ENCODE measurements at places on chromosomes 7 and 10.

GRCh38 chr7:87027900-87028299 is 31.6 kb downstream of the ELAPOR2 start:
- no peak for DNase-seq

DNA sequence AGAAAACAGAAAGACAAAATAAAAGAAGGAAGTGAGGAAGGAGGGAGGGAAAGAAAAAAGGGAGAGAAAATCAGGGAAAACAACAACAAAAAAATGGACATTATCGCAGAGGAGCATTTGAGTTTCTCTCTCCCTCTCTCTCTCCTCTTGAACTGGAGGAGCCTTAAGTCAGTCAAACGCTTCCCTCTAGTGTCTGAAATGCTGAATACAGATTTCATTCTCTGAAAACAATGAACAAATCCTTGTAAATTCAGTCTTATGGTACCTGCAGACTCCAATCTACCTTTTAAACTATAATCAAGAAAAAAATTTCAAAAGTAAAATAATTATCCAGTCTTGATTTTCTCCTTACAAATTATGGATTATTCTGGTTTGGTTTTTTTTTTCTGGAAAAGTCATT is 89.2 kb upstream of the PFKP start:
- peak; percentile 34 for DNase-seq

- no peak for DNase-seq
These were observed 349.8 kb downstream of the PHTF2 start for GRCh38 chr7:78148166-78148894.

DNA sequence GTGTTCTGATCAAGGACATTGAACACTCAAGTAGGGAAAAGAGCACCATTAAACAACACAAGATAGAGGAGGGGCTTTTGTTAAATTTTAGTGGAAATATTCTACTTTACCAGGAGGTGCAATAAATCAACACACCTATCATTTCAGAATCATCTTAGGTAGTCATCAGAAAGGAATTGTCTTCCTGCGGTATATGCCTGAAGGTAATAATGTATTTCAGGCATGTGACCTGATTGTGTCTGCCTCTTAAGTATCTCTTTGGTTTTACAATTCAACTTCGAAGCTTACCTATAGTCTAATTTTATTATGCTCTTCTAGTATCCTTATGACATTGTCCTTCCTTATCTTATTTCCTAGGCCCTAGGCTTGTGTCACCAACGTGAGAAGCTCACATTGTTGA is 58.6 kb upstream of the LAMB4 start:
- no peak for DNase-seq

- no peak for DNase-seq
These were observed 100.1 kb downstream of the DNAJB6 start for GRCh38 chr7:157436763-157437480.

- no peak for DNase-seq
These were observed 157.9 kb upstream of the GRM3 start for GRCh38 chr7:86485827-86486226.

- DNase-seq: peak; percentile 56
These were observed 87.3 kb upstream of the INSIG1 start for GRCh38 chr7:155210356-155210755.

- DNase-seq: no peak
These were observed 51.3 kb downstream of the CLEC2L start for GRCh38 chr7:139574618-139575337.

DNA sequence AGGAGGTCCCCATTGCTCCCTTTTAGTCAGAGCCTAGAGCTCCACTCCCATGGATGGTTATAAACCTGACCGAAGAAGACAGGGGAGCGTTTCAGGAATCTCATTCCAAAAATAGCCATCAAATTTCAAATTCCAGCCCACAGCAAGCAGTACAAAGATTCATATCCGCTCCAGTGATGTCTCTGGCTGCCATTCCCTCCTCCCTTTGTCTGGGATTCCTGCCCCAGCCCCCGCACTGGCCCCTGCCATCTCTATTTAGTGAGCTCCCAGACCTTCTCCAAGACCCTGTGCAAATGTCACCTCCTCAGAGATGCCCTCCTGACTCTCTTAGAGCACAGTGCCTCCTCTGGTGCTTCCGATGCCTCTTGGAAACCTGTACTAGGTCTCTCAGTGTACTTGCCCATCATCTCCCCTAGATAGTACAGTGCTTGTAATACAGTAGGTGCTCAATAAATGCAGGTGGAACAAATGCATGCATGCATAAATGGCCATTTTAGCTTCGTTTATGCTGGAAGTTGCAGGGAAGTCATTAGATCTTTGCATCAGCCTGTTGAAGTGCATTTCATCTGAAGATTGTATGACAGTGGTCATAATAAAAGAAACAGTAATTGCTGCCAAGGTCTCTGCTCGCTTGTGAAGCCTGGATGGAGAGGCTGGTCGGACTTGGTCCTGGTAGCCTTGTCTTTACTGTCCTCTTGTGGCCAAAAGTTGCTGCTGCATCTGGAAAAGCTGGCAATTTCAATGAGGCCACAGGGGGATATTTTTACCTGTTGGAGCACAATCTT is 32.0 kb upstream of the HABP2 start:
- DNase-seq: peak; percentile 59

DNA sequence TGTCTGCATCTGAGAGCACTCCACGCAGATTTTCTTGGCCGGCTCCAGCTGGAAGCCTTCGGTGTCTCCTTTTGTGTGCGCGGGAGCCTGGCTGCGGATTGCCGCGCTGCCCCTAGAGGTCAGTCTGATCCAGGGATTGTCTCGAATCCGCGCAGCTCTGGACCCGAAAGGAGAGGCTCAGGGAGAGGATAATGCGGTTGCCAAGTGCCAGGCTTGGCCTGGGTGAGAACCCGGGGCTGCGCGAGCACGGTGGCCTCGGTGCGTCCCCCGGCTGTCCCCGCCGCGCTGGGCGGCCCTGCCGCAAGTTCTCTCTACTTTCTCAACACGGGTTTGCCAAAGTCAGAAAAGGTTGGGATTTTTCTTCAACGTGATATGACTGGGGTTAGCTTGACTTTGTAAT is 140.9 kb downstream of the ADCYAP1R1 start:
- peak; percentile 74 for DNase-seq

GRCh38 chr7:5478568-5479430 is 55.2 kb upstream of the TNRC18 start:
- no peak for DNase-seq

GRCh38 chr7:45146531-45147379 is 10.8 kb upstream of the RAMP3 start:
- peak; percentile 25 for DNase-seq

- no peak for DNase-seq
These were observed 123.2 kb upstream of the UNC5B start for GRCh38 chr10:71089162-71089561.

GRCh38 chr10:34723750-34724149 is 91.3 kb downstream of the PARD3 start:
- peak; percentile 32 for DNase-seq

GRCh38 chr10:6486309-6486708 is 93.8 kb downstream of the PRKCQ start:
- no peak for DNase-seq

DNA sequence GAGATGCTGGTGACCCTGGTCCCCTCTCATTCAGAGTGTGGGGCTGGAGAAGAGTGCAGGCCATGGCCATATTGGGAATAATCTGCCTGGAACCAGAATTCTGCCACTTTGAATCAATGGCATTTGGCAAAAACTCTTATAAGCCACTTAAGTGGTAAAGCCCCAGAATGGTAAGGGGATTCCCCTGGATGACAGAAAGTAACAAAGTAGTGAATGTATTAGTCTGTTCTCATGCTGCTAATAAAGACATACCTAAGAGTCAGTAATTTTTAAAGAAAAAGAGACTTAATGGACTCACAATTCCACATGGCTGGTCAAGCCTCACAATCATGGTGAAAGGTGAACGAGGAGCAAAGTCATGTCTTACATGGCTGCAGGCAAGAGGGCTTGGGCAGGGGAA is 248.6 kb downstream of the SH2D4B start:
- DNase-seq: no peak

DNA sequence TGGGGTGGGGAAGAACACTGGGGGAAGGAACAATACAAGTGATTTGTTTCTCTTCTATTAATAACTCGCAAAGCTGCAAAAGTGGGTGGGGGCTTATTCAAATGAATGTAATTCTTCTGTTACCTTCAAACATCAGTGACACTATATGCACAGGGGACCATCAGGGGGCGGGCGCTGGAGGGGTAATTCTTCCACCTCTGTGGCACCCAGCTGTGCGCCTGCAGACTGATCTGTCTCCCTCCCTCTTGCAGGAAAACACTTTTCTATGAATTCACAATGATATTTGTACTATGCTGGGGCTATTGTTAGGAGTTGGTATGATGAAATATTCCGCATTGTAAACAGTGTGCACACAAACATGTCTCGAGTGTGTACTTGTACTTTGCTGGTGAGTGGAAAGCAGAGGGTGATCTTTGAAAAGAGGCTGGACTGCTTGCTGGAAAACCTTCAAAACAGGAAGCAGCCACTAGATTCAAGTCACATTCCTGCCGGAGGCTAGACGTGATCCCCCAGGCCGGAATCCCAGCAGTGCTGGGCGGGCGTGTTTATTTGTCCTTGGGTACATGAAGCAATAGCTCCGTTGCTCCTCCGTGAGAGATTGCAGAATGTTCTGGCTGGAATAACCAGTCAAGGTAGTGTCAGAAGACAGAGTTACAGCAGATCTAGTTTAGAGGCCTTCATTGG is 15.8 kb upstream of the BNIP3 start:
- DNase-seq: no peak

DNA sequence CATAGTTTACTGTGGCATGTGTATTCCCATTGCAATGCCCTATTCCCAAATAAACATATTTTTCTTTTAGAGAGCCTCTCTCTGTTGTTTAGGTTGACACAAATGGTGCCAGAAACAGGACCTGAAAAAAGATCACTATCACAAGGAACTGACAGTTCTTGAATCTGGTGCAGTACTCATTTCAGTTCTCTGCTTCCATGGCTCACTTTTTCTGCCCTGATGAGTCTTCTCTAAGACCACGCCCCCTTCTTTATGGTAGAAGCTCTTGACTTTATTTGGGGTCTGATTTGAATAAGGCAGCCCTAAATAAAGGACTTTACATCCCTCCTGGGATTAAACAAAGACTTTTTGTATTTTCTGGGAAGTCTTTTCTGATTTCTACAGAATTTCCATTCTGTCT is 3.5 kb upstream of the CCDC126 start:
- DNase-seq: no peak

- no peak for DNase-seq
These were observed 23.7 kb downstream of the AMPH start for GRCh38 chr7:38607466-38607865.

- peak; percentile 93 for DNase-seq
These were observed at the start of gene MXI1 for GRCh38 chr10:110207011-110207804. Gene MXI1, plus strand, starts transcription at chr10:110207605. Its CDS starts 204 bp downstream, at chr10:110207809.

All from SW480 (cell line).